ENCODE measurements at places on chromosomes 3 and 15.

DNA sequence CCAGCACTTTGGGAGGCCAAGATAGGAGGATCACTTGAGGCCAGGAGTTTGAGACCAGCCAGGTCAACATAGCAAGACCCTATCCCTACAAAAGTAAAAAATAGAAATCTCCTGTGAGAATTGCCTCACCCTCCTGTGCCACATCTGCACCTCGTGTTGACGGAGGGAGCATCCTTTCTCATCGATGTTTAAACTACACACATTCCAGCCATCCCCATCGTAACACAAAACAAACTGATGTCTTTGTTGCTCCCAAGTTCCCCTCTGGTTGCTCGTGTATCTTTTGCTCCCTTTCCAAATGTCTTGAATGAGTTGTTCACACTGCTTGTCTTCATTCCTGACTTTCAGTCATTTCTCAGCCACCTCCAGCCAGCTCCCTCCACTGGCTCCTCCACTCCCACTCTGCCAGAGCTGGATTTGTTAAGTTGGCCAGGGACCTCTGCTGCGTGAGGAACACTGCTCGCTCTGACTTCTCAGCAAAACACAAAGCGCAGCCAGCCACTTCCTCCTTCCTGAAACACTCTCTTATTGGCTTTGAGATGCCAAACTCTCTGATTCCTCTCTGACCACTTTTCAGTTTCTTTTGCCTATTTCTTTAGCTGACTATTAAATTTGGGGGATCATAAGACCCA, 53.6 kb upstream of the ATP13A3 start:
- DNase-seq, result no peak

GRCh38 chr3:11386465-11387113, 114.4 kb downstream of the ATG7 start:
- DNase-seq, result no peak

DNA sequence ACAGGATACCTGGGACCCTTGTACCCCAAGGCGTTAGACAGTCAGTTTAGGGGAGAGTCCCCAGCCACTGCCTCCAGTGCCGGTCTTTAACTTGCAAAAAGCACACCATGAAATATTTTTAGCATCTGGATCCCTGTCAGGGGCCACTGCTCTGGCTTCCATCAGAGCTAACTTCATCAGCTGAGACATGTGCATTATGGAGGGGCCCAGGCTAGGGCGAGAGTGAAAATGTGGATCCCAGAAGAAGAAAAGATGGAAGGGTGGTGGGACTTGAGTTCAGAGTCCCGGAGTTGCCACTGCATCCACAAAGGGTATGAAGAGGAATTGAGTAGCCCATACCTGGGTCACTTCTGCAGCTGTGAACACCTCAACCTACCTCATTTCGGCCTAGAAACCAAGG, 23.5 kb upstream of the SPATA12 start:
- DNase-seq, result no peak

DNA sequence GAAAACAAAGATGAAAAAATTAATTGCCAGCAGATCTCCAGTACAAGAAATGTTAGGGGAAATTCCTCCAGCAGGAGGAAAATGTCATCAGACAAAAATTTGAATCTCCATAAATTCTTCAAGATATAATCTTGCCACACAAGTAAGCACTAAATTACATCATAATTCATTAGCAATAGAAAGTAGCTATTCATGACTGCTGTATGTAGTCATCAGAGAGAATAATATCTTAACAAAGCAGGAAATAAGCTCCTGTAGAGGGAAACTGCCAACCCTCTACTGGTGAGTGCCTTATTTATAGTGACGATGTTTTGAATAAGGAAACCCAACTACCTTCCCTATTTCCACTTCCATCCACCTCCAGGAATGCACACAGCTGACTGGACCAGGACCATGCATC, 15.8 kb upstream of the SLC27A2 start:
- DNase-seq, result no peak

DNA sequence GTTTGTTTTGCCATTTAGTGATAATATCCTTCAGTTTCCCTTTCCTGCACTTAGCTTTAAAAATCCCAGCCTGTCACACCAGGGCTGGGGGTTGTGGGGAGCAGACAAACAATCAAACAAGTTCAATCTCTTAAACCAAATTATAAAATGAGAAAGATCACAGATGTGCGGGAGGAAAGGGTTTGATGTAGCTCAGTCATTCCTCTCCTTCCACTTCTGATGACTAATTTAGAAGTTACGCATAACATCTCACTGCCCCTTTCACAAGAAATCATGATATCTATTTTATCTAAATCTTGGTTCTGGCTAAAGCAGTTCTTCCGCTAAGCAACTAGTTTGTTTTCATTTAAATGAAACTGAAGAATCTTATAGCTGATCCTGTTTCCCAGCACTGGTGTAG, 34.1 kb upstream of the ATG7 start:
- DNase-seq, result no peak

DNA sequence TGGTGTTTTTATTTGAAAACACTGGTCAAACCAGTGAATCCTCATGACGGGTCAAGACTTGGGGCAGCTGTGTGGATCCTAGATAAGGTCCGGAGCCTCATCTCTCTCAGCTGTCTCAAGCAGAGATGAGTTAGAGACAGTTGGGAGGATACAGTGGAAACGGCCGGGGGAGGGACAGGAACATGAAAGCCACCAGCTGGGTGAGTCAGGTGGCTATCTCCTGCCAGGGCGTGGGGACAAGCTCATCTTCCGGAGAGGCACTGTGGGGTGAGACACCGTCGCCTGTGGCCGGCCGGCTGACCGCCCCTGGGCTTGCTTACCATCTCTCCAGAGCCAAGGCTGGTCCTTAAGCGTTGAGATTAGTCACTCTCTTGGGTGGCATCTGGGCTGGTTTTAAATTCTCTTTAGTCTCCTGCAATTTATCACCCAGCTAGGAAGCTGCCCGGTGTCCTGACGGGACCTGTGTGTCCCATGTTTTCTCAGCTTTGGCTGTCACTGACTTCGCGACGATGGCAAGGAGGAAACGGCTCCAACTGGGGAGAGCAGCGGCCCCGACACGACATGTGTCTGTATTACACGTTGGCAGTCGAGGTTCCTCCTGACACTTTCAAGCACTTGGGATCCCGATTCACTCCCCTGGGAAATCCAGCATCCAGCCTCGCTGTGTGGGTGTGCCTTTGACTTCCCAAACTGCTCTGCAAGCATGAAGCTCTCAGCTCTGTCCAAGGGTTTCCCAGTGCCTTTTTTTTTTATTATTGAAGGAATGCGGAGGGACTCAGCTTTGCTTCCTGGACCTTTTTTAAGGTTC, 7.5 kb downstream of the ST8SIA2 start:
- no peak for DNase-seq

DNA sequence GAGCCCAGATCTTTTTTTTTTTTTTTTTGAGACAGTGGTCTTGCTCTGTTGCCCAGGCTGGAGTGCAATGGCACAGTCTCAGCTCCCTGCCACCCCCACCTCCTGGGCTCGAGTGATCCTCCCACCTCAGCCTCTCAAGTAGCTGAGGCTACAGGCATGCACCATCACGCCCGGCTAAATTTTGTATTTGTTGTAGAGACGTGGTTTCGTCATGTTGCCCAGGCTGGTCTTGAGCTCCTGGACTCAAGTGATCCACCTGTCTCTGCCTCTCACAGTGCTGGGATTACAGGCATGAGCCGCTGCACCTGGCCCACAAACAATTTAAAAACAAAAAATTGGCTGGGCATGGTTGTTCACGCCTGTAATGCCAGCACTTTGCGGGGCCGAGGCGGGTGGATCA, 22.6 kb upstream of the SLC6A6 start:
- DNase-seq, result no peak

GRCh38 chr3:112124907-112125607, 8.0 kb downstream of the GCSAM start:
- DNase-seq, result no peak

- DNase-seq, result no peak
Observed at GRCh38 chr3:181847276-181847675, 135.6 kb downstream of the SOX2 start.

- DNase-seq, result no peak
Observed at GRCh38 chr3:110318108-110318507, 753.5 kb upstream of the NECTIN3 start.

- DNase-seq, result no peak
Observed at GRCh38 chr15:62334536-62334935, 169.5 kb upstream of the C2CD4B start.

DNA sequence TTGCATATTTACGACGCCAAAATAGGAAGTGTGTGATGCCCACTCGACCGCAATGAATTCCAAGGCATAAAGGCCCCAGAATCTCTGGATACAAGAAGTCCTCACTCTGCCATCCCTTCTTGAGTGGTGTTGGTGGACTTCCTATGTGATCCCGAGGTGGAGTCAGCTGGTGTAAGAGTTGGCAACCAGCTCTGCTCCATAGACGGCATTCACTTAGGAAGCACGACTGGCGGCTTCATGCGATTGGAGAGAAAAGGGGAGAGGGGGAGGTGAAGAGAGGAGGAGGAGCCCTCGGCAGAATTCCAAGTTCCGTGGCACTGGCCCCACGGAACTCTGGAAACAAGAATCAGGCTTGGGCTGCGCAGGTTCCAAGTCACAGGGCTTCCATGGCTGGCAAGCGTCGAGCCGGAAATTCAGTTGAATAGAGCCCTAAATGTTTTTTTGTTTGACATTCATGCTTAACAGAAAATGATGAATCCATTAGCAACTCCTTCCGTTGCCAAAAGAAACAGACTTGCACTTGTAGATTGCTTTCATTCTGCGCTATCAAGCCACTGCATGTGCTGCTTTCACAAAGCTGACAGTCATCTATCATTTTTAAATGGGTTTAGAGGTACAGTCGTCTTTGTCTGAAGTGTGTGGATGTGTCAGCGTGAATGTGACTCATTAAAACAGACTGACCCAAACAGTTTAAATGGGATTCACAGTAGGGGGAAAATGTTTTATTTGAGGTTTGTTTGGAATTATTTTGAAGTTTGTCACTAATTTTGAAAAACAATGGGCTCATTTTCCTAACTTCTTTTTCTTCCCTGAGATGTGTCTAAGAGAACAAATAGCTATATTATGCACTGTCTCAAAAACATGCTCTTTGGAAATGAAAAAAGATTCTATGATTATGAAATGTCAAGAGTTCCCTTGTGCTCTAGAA, 428.3 kb upstream of the ATP11B start:
- no peak for DNase-seq

- no peak for DNase-seq
Observed at GRCh38 chr3:160738048-160738447, 18.0 kb upstream of the PPM1L start.

DNA sequence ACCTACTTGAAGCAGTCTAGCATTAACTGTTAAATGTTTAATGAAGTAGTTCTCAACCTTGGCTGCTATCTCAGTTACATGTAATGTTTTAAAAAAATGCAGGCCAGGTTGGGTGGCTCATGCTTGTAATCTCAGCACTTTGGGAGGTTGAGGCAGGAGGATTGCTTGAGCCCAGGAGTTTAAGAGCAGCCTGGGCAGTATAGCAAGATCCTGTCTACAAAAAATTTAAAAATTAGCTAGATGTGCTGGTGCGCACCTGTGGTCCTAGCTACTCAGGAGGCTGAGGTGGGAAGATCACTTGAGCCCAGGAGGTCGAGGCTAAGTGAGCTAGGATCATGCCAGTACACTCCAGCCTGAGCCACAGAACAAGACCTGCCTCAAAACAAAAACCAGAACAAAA, 29.3 kb downstream of the UBE2E1 start:
- DNase-seq, result no peak

DNA sequence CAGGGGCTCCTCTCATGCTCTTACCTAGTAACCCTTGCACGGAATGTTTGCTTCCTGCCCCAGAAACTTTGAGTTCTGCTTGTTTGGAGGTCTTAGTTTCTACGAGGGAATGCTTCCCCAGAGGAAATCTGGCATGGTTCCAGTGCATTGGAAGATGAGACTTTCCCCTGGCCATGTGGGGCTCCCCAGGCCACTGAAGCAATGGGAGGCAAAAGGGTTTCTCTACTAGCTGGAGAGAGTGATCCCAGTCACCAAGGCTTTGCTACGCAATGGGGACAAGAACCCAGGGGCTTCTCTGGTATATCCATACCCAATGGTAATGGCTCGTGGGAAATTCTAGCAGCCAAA, 44.2 kb upstream of the RPL32 start:
- DNase-seq, result no peak

- DNase-seq, result no peak
Observed at GRCh38 chr3:48962939-48963338, 27.1 kb upstream of the P4HTM start.

- DNase-seq, result no peak
Observed at GRCh38 chr3:48756640-48757039, 39.6 kb upstream of the IP6K2 start.

DNA sequence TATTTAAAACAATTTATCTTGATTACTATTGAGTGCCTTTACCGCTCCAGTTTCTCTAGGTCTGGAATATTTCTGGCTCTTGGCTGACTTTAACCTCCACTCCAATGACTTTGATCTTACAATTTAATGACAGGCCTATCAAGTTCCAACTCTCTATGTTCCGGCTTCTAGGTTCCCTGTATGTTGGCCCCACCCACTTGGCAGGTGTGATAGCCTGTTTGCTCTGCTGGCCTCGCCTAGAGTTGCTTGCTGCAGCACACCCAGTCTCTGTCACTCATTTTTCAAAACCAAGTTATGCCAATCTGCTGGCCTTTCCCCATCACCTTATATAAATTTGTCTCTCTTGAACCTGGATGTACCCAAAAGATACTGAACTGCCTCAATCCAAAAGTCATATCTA, 428.0 kb downstream of the ROBO1 start:
- DNase-seq, result no peak

DNA sequence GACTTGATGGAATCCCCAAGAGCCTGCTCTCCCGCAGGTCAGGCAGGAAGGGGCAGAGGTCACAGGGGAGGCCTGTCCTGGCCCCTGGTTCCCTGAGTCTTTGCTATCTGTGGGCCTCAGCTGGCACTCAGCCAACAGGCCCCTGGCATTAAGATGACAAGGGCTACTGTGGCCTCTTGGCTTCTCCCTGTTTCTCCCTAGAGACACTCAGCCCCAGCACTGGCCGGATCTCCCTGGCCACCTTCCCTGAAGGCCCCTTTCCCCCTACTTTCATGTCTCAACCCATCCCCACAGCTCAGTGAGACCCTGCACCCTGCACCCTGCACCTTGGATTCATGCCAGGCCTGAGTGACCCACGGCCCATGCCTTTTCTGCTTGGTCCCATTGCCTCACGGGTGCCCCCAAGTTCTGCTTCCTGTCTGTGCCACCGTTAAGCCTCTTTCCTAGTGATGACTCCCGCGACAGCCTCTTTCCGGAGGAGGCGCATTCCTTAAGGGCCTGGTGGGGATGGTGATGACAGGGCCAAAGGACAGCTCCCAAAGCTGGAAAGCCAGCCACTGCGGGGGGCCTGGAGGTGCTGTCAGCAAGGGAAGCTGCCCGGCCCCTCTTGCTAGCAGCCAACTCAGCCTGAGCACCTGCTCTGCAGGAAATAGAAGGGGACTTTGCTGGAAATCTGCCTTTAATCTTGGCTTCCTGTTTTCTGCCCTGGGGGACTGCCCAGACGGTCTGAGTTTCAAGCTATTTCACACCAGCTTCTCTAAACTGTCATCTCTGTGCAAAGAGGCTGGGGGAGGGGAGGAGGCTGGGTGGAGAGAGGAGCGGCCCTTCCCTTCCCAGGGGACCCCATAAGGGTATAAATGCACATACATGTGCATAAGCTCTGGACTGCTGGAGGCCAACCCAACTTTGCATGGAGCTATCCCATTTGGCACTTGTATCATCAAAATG, 4.8 kb upstream of the CSK start:
- peak; percentile 45 for DNase-seq

- no peak for DNase-seq
Observed at GRCh38 chr3:13715961-13716360, 163.9 kb downstream of the WNT7A start.

Measured in activated T-helper 1 cell treated with Interleukin-2 at 50 U/mL for 16 hours (primary cell).